ENCODE measurements at places on chromosomes 4 and X.

GRCh38 chr4:54727346-54727745 lies 69.6 kb downstream of the KIT start:
- no peak for DNase-seq

GRCh38 chr4:177907736-177908424 lies 465.6 kb upstream of the AGA start:
- DNase-seq = no peak

GRCh38 chr4:176798540-176798939 lies 5.8 kb upstream of the VEGFC start:
- no peak for DNase-seq

DNA sequence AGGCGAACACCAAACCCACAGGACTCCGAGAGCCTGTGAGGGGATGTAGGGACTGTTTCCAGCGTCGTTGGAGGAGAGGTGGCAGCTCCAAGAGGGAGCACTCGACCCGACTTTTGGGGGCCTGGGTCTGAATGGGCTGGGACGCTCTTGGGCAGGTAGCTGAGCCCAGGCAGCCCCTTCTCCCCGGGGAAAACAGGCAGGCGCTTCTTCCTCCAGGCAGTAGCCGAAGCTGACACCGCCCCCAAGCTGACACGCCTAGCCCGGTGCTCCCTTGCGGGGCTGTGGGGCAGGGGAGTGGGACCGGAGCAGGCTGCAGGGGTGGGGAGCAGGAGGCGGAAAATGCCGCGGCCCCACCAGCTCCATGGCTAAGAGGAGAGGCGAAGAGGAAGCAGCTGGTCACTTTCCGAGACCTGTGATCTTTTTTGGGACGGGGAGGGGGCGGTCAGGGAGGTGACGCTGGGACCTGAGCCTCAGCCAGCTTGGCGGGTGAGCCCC lies 4.2 kb downstream of the NKX1-1 start:
- DNase-seq = no peak

GRCh38 chr4:22999419-22999818 lies 306.7 kb downstream of the GBA3 start:
- no peak for DNase-seq

GRCh38 chrX:43225626-43226328 lies 430.3 kb upstream of the MAOA start:
- DNase-seq = no peak

GRCh38 chr4:172962564-172963353 lies 205.9 kb upstream of the GALNT7 start:
- no peak for DNase-seq

GRCh38 chr4:84496331-84496705 lies 2.8 kb downstream of the NKX6-1 start:
- no peak for DNase-seq

DNA sequence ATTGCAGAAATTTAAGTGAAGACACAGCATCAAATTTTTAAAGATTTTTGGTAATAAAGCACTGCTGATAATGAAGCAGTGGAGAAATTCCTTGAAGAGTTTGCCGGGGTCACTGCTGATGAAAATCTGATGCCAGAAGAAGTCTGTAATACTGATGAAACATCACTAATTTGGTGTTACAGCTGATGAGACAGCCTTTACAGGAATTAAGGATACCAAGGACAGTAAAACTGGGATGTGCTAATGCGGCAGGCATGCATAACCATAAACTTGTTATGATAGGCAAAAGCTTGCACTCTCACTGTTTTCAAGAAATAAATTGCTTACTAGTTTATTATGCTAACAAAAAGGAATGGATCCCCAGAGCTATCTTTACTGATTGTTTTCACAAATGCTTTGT lies 52.9 kb upstream of the VEGFC start:
- no peak for DNase-seq

- DNase-seq = no peak
These were observed 1.3 kb downstream of the ANAPC4 start for GRCh38 chr4:25378437-25378743.

GRCh38 chr4:55161739-55162138 lies 36.3 kb upstream of the KDR start:
- DNase-seq = no peak

- peak; percentile 27 for DNase-seq
These were observed 11.7 kb upstream of the IL21 start for GRCh38 chr4:122632396-122633143.

- DNase-seq = no peak
These were observed 1021.1 kb downstream of the STIM2 start for GRCh38 chr4:27881705-27882104.

DNA sequence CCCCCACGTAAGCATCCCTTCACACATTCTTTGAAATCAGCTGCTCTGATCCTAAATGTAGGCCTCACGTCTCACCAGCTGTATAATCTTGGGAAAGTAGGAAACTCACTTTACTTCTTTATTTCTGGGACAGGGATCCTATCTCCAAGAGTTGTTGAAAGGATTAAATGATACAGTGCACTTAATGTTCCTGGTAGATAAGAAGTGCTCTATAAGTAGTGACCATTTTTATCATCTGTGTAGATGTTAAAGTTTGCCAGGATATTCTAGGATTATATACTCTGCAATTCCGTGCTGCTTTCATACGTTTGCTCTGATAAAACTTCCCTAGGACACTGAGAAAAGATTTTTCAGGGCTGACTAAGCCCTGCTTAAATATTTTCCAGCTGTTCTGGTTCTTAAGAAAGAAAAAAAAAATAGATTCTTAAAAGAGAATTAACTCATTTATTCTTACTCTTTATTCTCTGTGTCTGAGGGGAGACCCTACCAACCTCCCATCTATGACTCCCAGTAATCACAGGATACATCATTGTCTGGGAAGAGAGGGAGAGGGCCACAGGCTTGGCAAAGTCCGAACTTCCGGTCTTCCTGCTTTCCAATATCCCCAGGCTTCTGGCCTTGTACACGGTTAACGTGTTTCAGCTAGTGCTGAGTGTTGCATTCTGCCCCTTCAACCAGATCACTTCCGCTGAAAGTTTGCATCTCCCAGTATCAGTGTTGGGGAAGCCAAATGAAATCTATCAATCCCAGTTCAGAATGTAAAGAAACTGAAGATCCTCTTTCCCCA lies 269.2 kb downstream of the TRIML1 start:
- no peak for DNase-seq

- DNase-seq = no peak
These were observed 22.1 kb downstream of the RWDD4 start for GRCh38 chr4:183636923-183637322.

Data from CD4-positive, alpha-beta T cell treated with Interleukin-10 for 1 hour (primary cell).